Naive B cell (primary cell): ENCODE measurements at places on chromosomes 3 and 15. TPM values are rescaled to one million over a fixed set of nuclear protein-coding genes. Genes with fewer than 3 reads are reported as not detected.

GRCh38 chr15:101621961-101622360, 30.2 kb downstream of the TM2D3 start:
- H3K27me3 ChIP-seq, result no peaks in the 10 kb centered on the region
- no peak for DNase-seq
- H3K4me1 ChIP-seq, result peaks cover 18% of the 10 kb centered on the region
- no peak overlapping the region for H3K4me3 ChIP-seq
- H3K27ac ChIP-seq, result peak overlapping the region; percentile 45

DNA sequence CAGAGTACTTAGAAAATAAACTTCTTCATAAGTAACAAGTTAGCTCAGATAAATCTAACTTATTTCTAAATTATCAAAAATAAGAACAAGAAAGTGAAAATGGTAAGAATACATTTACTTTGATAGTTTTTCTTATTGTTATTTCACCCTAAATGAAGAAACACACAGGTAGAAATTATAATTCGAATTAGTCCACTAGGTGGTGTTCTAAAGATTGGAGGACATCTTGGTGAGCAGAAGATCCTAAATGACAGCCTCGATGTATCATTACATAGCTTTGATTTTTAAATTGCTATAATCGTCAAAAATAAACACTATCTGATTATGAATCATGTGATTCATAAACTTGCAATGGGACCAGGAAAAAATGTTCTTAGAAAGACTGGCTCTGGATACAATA, 280.8 kb upstream of the UBE2E2 start:
- peak; percentile 1 for DNase-seq
- H3K4me1 ChIP-seq, result no peaks in the 10 kb centered on the region
- no peak overlapping the region for H3K4me3 ChIP-seq
- H3K27me3 ChIP-seq, result peaks cover 7% of the 10 kb centered on the region

GRCh38 chr15:101390060-101390459, 95.0 kb upstream of the SNRPA1 start:
- H3K4me3 ChIP-seq, result peak overlapping the region; percentile 50
- H3K4me1 ChIP-seq, result peaks cover 48% of the 10 kb centered on the region
- H3K27me3 ChIP-seq, result no peaks in the 10 kb centered on the region
- peak overlapping the region; percentile 56 for H3K27ac ChIP-seq
- no peaks in the 10 kb centered on the region for H3K36me3 ChIP-seq
- no peak for DNase-seq

- H3K4me3 ChIP-seq, result peak within 1 kb of the TSS; percentile 96
- H3K4me1 ChIP-seq, result peaks cover 31% of the 10 kb centered on the region
- H3K36me3 ChIP-seq, result no peaks in the 10 kb centered on the region
- H3K27ac ChIP-seq, result peak within 1 kb of the TSS; percentile 84
- H3K27me3 ChIP-seq, result peaks cover 16% of the 10 kb centered on the region
Observed at GRCh38 chr3:125055913-125056745, at the start of gene HEG1. Gene HEG1 (minus strand): TSS chr3:125055997. CDS start chr3:125055890, 107 bp downstream.

GRCh38 chr15:57494581-57494980, 97.1 kb upstream of the MYZAP start:
- no peak overlapping the region for H3K27ac ChIP-seq
- DNase-seq, result no peak
- H3K27me3 ChIP-seq, result no peaks in the 10 kb centered on the region

GRCh38 chr15:68383161-68384074, 48.5 kb downstream of the ITGA11 start:
- no peaks in the 10 kb centered on the region for H3K36me3 ChIP-seq
- no peak overlapping the region for H3K27ac ChIP-seq
- no peak overlapping the region for H3K4me3 ChIP-seq
- H3K27me3 ChIP-seq, result no peaks in the 10 kb centered on the region
- H3K4me1 ChIP-seq, result peaks cover 7% of the 10 kb centered on the region

- H3K4me1 ChIP-seq, result no peaks in the 10 kb centered on the region
- DNase-seq, result peak; percentile 38
- no peaks in the 10 kb centered on the region for H3K36me3 ChIP-seq
Observed at GRCh38 chr3:150495563-150496168, 50.6 kb downstream of the SERP1 start.

- no peaks in the 10 kb centered on the region for H3K4me1 ChIP-seq
- no peak overlapping the region for H3K4me3 ChIP-seq
- H3K36me3 ChIP-seq, result peaks cover 19% of the 10 kb centered on the region
- H3K27me3 ChIP-seq, result no peaks in the 10 kb centered on the region
Observed at GRCh38 chr3:155714295-155714718, 30.6 kb downstream of the PLCH1 start.

- no peaks in the 10 kb centered on the region for H3K36me3 ChIP-seq
- no peak for DNase-seq
- H3K4me3 ChIP-seq, result no peak overlapping the region
- H3K27me3 ChIP-seq, result peaks cover 15% of the 10 kb centered on the region
Observed at GRCh38 chr3:98322101-98322500, 31.6 kb upstream of the OR5K4 start.

DNA sequence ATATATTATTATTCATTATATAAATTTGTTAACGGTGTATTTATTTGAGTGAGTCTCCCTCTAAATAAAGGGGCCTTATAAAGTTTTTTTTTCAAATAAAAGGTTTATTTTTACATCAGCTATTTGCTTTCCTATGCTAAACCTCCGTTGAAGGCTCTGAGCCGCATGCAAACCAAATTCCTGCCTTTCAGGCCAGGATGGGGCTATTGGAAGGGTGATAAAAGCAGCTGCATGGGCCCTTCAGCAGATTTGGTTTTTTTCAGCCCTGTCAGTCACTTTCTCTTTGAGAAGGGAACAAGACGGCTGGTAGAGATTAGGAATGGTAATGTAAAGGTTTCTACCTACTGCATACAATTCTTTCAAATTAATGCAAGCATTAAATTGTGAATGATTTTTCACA, 244.2 kb downstream of the WNT5A start:
- H3K4me3 ChIP-seq, result no peak overlapping the region
- DNase-seq, result no peak
- H3K27me3 ChIP-seq, result no peaks in the 10 kb centered on the region
- no peaks in the 10 kb centered on the region for H3K4me1 ChIP-seq

- peaks cover 13% of the 10 kb centered on the region for H3K36me3 ChIP-seq
- H3K4me3 ChIP-seq, result no peak overlapping the region
- H3K27me3 ChIP-seq, result no peaks in the 10 kb centered on the region
- no peak overlapping the region for H3K27ac ChIP-seq
Observed at GRCh38 chr3:136928240-136928639, 29.5 kb upstream of the IL20RB start.

DNA sequence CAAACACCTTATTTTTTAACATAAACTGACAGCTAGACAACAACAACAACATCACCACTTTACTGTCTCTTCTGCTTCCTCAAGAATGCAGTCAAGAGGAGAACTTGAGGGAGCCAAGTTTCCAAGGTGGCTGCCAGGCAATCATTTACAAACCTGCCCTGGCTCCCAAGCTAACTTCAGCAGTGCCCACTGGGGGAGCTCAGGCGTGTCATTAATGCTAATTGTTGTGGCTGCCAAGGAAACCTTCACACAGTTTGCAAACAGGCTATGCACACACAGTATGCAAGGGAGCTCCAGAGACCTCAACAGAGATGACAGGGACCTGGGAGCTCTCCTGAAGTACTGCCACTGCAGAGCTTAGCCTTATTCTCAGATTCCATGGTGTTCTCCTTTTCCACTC, 2.1 kb downstream of the DZIP1L start:
- DNase-seq, result no peak
- H3K4me3 ChIP-seq, result no peak overlapping the region
- no peak overlapping the region for H3K27ac ChIP-seq
- H3K36me3 ChIP-seq, result peaks cover 8% of the 10 kb centered on the region

DNA sequence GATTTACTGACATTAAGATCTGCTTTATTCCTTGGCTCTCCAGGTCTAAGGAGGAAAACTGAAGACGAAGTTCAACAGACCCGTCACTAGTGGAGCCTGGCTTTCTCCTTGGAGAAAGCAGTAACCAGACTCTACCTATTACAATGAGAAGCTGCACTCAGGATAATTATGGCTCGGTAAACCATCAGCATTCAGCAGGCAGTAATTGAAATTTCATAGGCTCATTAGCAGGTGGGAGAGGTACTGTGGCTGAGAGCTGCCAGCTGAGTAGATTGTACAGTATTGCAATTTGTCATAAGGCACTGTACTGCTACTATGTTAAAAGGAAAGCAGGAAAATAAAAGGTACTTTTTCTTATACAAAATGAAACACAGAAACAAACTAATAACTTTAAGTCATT, 51.2 kb downstream of the CHAC1 start:
- peaks cover 7% of the 10 kb centered on the region for H3K36me3 ChIP-seq
- no peaks in the 10 kb centered on the region for H3K27me3 ChIP-seq
- H3K27ac ChIP-seq, result no peak overlapping the region
- H3K4me1 ChIP-seq, result no peaks in the 10 kb centered on the region
- no peak overlapping the region for H3K4me3 ChIP-seq
- DNase-seq, result no peak

- no peak overlapping the region for H3K27ac ChIP-seq
- H3K27me3 ChIP-seq, result peaks cover 36% of the 10 kb centered on the region
- no peak overlapping the region for H3K4me3 ChIP-seq
- H3K4me1 ChIP-seq, result no peaks in the 10 kb centered on the region
- no peaks in the 10 kb centered on the region for H3K36me3 ChIP-seq
- no peak for DNase-seq
Observed at GRCh38 chr3:46467562-46467961, 2.9 kb upstream of the LTF start.

- DNase-seq, result no peak
- H3K4me3 ChIP-seq, result no peak overlapping the region
- peaks cover 13% of the 10 kb centered on the region for H3K4me1 ChIP-seq
- no peaks in the 10 kb centered on the region for H3K36me3 ChIP-seq
Observed at GRCh38 chr3:46557814-46558183, 8.3 kb downstream of the LRRC2 start.

DNA sequence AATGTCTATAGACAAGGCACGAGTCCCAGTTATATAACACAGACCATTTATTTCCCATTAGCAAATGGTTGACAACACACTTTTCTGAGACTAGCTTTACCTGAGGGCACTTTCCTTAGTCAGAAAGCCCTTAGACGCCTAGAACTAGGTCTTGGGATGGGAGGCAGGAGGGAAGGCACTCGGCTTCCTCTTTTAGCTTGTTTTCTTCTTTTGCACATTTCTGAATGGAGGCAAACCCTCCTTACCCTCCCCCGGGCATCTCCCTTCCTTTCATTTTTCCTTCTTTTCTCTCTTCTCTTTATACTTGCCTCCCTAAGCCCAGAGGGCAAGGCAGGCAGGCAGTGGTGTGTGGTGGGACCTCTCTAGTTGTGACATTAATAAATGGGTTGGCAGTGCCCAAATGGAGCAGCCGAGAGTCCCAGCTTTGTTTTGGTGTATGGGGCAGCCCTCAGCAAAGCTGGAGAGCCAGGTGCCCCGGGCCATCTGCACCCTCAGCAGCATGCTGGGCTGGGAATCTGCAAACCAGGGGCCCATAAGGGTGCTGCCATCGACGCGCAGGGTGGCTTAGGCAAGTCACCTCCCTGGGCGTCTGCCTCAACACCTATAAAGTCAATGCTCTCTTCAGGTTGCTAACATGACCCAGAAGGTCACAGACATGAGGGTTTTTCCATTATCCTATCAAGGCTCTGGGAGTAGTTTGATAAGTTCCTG, 21.1 kb upstream of the BCL2L10 start:
- H3K36me3 ChIP-seq, result peaks cover 33% of the 10 kb centered on the region
- no peak overlapping the region for H3K4me3 ChIP-seq
- no peak for DNase-seq
- H3K4me1 ChIP-seq, result peaks cover 25% of the 10 kb centered on the region
- no peaks in the 10 kb centered on the region for H3K27me3 ChIP-seq

GRCh38 chr15:79035111-79035601, 55.4 kb downstream of the RASGRF1 start:
- H3K27me3 ChIP-seq, result peaks cover 26% of the 10 kb centered on the region
- H3K4me3 ChIP-seq, result no peak overlapping the region
- H3K4me1 ChIP-seq, result no peaks in the 10 kb centered on the region
- no peaks in the 10 kb centered on the region for H3K36me3 ChIP-seq
- DNase-seq, result no peak

DNA sequence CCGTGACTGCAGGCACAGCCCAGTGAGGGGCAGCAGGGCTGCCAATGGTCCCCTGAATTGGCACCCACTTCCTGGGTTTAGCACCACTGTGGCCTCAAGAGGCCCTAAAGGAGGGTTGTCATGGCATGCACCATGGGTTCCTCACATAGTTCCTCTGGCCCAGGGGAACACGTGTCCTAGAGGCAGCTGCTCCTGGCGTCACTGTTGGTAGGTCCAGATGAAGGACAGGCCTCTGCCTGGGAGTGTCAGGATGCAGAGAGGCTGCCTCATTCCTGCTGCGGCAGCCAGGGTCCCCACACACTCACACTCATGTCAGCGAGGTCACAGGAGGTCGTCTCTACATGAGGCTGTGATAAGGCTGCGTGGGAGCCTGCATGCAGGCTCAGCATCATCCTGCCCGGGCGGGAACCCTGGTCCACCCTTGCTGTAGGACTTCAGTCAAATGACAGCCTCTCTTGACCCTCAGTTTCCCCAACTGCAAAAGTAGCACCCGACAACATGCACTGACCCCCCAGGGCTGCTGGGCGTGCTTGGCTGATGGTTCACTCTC, 26.1 kb upstream of the SFMBT1 start:
- DNase-seq, result no peak
- H3K36me3 ChIP-seq, result no peaks in the 10 kb centered on the region
- H3K27ac ChIP-seq, result no peak overlapping the region

DNA sequence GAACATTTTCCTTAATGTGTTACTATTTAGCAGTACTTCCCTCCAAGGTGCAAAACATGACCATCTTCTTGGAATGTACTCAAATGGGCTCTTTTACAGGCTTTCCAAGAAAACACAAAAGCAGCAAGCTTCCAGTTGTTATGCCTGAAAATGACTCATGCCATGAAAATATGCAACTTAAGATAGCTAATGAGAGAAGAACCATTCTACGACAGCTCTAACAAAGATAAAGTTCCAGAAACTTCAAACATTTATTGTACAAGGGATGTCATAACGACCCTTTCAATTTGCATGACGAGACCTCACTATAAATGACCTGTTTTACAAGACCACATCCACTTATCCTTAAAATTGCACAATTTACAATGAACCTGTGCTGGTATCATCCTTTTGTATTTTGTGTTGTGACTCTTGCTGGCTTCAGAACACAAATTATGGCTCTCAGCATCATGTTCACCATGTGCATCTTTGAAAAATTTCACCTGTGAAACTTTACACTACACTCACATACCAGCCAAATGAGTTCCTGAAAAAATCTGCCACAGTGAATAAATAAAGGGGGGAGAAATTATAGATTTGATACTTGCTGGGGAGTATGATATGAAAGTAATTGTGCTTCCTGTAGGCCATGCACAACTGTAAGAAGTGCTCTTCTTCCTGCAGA, 433.7 kb downstream of the MAGI1 start:
- no peak for DNase-seq
- no peak overlapping the region for H3K4me3 ChIP-seq
- H3K36me3 ChIP-seq, result no peaks in the 10 kb centered on the region
- no peaks in the 10 kb centered on the region for H3K4me1 ChIP-seq

C3orf33 gene
- polyA plus RNA-seq, result 1.9 TPM

ZNF502 gene
- 5.6 TPM for polyA plus RNA-seq

DLL4 gene
- not detected for polyA plus RNA-seq

PAK2 gene
- polyA plus RNA-seq, result 42.1 TPM

CACNA1D gene
- polyA plus RNA-seq, result not detected

AMT gene
- polyA plus RNA-seq, result 2.6 TPM

GABRR3 gene
- not detected for polyA plus RNA-seq

KBTBD13 gene
- not detected for polyA plus RNA-seq

COL8A1 gene
- not detected for polyA plus RNA-seq

SCAMP5 gene
- not detected for polyA plus RNA-seq

CCR1 gene
- polyA plus RNA-seq, result 0.64 TPM
